ENCODE measurements at places on chromosomes 5 and 9.

- DNase-seq, result no peak
Measured at GRCh38 chr9:97666907-97667686, 30.0 kb downstream of the XPA start.

- DNase-seq, result no peak
Measured at GRCh38 chr5:174282391-174282790, 236.9 kb downstream of the NSG2 start.

GRCh38 chr9:134842321-134842720, 38.3 kb upstream of the FCN2 start:
- DNase-seq, result no peak

DNA sequence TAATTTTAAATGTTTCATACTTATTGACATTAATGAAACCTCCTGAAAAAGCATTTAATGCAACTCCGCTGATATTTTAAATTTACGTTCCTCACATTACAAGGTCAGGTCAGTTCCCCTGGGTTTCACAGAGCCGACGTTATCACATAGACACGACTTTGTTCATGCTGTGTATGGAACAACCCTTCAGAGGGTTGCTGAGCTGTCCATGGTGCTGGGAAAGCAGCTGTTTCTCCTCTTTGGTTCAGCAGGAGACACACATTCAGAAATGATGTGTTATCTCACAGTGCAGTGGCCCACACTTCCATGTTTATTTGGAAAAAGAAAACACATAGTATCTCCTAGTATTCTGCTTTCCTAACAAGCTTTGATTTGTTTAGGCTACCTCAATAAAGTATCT, 53.5 kb downstream of the PPP2R2B start:
- DNase-seq, result no peak

GRCh38 chr9:126695701-126696400, 82.1 kb downstream of the LMX1B start:
- no peak for DNase-seq

Measured in NCI-H1417 treated with DMSO at 0.1 percent for 48 hours (cell line).